Urothelium cell line (cell line): ENCODE measurements at places on chromosomes 16 and 17.

DNA sequence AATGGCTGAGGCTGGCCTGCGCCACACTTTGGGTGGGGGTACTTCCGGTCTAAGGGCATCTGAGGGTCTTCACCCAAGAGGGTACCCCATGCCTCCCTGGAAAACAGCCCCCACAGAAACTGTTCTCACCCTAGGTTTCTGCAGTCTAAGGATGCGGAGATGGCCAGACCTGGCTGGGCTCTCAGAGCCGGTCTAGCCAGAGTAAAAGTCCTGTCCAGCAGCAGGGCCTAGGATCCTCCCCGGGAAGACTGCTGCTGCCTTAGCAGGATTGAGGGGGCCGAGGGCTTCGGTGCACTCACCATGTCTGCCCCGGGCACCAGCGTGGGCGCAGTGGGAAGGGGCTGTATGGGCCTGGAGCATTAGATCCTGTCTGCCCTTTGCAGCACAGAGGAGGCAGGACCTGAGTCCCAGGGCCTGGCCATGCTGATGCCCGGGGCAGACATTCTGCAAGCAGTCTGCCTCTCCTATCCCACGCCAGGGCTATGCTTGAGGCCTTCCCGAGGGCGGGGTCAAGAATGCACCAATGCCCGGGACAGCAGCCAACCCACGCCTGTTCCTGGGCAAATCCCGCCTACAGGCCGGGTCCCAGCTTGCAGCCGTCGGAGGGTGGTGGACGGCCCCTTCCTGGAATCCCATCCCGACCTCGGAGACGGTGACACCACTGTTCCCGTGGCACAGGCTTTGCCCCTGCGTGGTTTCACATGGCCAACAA is 54.7 kb downstream of the CBFA2T3 start:
- DNase-seq: peak; percentile 85

- no peak for DNase-seq
Observed at GRCh38 chr17:49583889-49584288, 8.2 kb downstream of the NXPH3 start.

DNA sequence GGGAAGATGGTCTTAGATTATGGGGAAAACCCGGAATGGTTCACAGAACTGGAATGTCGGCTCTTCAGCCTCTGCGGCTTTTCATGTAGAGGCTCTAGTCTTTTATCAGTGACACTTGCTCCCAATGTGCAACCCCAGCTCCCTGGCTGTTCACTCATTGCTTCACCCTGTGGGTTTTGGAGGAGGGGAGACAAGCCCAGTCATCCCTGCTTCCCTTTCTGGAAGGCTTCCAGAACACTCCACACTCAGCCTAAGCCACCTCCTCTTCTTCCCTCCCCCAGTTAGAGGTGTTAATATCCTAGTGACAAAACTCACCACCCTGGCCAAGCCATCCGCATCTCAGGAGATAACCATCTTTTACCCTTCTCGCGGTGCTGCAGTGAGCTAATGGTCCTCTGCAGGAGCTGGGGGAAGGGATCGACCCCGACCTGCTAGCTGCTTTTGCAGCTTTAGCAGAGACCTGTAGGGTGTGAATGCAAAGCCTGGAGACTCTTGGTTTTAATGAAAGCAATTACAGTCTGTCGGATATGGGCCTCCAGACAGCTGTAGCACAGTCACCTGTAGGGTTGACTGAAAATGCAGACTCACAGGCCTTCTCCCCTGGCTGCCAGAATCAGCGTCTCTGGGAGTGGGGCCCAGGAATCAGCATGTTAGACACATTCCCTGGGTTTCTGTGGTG is 24.3 kb upstream of the LASP1NB start:
- DNase-seq: peak; percentile 93

DNA sequence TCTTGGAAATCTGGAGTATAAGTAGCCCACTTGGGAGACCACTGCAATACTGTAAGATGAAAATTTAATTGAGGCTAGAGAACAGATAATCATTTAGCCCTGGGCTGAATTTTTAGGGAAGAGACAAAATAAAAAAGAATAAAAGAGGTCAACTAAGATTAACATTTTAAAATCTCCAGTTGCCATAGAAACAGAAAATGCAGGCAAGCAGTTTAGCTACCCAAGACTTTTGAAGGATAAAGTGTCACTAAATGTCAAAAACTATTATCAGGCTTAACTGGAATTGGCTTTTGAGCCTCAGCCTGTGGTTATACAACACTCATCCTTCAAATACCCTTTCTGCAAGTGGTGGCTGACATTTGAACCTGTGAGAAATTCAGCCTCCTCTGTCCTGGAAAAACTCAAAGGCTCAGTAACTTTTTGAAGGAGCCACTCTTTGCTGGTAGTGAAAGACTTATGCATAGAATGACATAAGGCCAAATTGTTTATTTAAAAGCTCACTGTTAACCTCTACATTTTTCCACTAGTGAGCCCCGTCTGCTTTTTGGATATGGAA is 220.7 kb upstream of the KCNJ16 start:
- DNase-seq: no peak

DNA sequence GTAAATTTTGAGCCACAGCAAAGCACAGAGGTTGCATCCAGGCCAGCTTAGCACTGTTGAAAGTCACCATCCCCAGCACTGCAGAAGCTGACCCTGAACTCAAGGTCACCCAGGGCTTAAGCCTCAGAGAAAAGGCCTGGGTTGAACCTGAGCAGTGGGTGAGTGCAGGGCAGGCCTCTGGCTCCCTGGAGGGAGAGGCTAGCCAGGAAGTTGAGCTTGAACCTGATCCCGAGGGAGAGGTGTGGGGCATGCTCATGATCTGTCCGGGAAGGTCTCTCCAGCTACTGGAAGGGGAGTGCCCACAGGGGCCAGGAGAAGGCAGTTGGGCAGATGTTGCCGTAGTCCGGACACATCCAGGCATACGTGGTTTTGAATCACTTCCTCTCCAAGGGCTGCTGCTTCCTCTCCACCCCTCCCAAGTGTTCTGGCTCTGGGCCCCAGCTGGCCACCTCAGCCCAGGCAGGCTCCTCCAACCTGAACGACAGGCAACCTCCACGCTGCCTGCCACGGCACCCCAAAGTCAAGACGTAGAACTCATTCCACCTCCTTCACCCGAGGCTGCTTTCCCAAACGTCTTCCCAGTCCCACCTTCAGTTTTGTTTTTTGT is 18.4 kb downstream of the CARHSP1 start:
- DNase-seq: no peak

- no peak for DNase-seq
Observed at GRCh38 chr16:19431636-19432340, 14.1 kb downstream of the TMC5 start.

- no peak for DNase-seq
Observed at GRCh38 chr16:9824200-9825068, 357.8 kb downstream of the GRIN2A start.

- no peak for DNase-seq
Observed at GRCh38 chr16:66841366-66841765, 2.8 kb upstream of the CA7 start.

- no peak for DNase-seq
Observed at GRCh38 chr16:88809068-88809675, 2.6 kb downstream of the APRT start.

GRCh38 chr16:19382084-19382801 is 35.4 kb upstream of the TMC5 start:
- peak; percentile 17 for DNase-seq

GRCh38 chr17:43873815-43874214 is 26.8 kb downstream of the CD300LG start:
- no peak for DNase-seq

GRCh38 chr17:68694791-68695485 is 93.8 kb upstream of the FAM20A start:
- peak; percentile 77 for DNase-seq

DNA sequence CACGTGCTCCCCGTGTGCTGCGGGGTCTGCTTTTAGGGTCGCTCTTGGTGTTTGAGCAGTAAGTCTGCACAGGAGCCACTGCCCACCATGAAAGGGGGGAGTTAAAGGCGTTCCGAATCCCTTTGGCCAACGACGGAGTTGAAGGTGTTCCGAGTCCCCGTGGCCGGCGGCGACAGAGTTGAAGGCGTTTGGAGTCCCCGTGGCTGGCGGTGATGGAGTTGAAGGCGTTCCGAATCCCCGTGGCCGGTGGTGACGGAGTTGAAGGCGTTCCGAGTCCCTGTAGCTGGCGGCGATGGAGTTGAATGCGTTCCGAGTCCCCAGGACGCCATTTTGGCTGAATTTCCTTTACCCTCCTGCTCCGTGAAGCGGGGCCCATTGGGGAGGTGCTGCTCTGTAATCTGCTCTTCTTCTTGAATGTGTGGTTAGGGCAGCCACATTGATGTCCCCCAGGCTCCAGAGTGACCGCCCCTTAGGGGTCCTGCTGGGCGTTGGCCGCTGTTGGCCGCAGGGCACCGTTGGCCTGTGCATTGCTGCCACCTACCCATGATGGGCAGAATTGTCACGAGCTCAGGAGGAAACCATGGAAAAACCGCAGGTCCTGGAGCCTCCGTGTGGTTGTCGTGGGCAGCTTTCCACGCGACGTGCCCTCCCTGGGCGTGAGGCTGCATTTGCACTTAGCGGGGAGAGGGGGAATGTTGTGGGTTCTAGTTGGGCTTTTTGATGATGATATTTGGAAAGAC is 73.7 kb upstream of the ZNF750 start:
- DNase-seq: peak; percentile 24

DNA sequence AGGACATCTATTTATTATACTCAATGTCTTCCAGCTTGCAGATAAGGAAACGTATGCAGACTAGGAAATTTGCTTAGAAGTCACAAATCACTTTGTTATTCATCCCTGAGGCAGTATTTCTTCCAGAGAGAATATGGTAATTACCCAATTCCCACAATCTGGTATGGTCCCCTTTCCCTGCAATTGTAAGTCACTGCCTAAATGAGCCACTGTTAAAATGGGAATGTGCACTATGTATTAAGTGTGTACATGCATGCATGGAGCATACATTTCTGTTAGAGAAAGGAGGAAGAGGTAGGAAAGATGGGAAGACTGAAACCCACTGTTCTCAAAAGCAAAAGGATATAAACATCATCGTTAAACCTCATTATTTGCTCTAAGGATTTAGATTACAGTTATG is 10.0 kb downstream of the NUFIP2 start:
- DNase-seq: no peak

DNA sequence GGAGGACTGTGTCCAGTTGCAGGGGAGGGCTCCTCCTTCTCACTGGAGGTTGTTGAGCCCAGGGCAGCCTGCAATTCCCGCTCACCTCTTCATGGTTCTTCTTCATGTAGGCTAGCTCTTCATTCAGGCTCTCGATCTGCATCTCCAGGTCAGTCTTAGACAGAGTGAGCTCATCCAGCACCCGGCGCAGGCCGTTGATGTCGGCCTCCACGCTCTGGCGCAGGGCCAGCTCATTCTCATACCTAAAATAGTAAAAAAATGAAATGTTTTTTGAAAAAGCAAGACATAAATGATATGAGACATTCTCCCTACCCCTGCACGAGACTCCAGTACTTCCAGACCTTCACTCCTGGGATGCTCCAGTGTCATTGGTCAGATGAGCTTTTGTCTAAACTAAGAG is 2.2 kb downstream of the KRT13 start:
- DNase-seq: no peak

GRCh38 chr16:83619381-83620150 is 188.2 kb upstream of the HSBP1 start:
- DNase-seq: peak; percentile 22

DNA sequence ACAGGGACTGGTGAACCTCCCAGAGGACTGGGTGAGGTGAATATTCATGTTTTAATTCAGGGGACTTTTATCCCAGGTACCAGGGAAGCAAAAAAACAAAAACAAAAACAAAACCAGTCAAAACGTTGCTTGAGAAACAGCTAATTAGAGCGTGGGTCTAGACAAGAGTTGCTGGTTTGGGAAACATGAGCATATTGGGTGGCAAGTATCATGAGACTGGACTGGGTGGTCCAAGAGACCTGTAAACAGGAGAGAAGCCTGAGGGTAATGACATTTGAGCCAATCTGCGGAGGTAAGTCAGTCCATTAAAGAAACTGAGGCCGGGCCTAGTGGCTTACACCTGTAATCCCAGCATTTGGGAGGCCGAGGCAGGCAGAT is 11.5 kb upstream of the BPTF start:
- no peak for DNase-seq

GRCh38 chr17:43823350-43824084 is 9.4 kb downstream of the MPP3 start:
- DNase-seq: no peak

DNA sequence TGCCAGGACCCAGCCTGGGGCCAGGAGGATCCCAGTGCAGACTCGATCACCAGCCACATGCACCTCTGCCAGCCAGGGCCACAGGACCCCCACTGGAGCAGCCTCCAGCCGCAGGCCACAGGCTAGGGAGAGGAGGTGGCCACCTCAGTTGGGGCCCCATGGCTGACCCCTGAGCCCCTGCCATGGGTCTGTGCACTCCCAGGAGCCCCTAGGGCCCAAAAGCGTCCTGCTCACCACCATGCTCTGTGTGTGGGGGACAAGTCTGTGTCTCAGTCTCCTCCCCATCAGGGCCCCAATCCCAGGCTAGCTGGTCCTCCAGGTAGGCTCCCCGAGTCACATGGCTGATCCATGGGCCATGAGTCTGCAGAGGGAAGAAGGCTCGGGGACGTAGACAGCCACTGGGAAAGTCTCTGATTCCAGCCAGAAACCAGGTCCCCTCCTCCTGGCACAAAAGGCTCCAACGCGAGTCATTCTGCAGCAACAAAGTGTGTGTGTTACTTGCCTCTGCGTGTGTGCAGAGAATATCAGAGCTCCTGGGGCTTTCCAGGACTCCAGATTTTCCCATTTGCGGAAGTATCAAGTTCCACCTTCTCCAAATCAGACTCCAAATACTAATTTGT is 6.1 kb upstream of the PRSS8 start:
- no peak for DNase-seq

DNA sequence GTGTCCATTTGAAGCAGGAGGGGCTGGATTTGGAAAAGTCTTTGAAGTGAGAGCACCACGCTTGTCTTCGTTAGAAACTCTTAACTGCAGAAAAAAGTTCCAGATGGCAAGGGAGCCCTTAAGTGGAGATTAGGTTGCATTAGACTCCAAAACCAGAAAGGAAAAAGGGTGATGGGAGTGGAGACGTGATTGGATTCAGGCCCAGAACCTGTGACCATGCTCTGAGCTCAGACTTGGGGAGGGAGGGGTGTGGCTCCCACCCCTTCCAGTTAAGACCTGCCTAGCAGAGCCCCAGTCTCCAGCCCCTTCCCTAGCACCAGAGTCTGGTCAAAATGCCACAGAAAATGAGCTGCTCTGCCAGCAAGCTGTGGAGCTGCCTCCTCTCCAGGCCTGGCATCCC is 6.4 kb upstream of the LGALS9 start:
- DNase-seq: no peak

GRCh38 chr16:17230932-17231581 is 239.7 kb downstream of the XYLT1 start:
- no peak for DNase-seq

GRCh38 chr17:22435231-22435974 is 743.1 kb downstream of the KCNJ18 start:
- DNase-seq: peak; percentile 68

GRCh38 chr17:14712611-14713021 is 411.7 kb downstream of the HS3ST3B1 start:
- no peak for DNase-seq

- DNase-seq: no peak
Observed at GRCh38 chr16:10220942-10221341, 38.7 kb upstream of the GRIN2A start.
